CD4-positive, alpha-beta T cell treated with Interleukin-4 for 1 hour (primary cell): ENCODE measurements at places on chromosomes 12 and 14.

- DNase-seq = no peak
These were observed 32.3 kb downstream of the PROX2 start for GRCh38 chr14:74843653-74844052.

DNA sequence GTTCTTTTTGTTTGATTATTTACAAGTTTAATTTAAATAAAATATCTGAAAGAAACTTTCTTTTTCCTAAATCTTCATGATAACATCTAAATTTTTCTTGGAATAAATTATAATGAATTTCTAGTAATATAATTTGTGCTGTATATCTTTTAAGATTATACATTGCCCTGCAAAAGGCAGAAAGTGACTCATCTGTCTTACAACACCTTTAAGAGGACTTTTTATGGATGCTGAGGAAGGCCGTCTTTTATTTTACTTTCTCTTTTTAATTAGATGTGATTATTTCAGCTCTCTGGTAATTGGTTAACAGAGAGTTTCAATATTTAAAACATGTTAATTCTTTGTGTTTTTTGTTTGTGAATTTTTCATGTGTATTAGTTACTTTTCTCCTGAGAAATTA is 598.4 kb downstream of the RPL10L start:
- DNase-seq = no peak

DNA sequence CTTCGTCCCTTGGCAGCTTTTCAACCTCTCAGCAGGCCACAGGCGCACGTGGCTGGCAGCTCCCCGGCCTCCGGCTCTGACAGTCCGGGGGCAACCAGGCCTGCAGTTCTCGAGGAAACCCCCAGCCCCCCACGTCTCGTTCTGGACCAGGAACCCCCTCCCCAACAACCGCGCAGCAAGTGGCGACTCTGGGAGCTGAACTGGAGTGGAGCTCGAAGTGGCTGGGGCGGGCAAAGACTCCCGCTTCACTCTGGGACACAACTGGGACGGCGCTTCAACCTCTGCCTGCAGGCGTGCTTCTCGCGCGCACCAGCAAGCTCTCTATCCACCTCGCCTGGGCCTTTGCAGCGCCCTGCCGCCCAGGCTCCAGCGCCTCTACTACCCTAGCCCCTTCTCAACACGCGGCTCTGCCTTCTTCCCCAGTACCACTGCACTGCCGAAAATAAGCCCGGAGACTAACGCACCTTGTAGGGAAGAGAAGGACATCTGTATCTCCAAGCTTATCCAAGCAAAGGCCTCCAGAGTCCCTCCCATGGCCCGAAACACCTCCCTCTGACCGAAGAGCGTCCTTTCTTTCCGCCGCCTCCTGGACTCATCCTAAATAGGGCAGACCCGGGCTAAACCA is 2.4 kb upstream of the NKX2-1 start:
- DNase-seq = no peak

DNA sequence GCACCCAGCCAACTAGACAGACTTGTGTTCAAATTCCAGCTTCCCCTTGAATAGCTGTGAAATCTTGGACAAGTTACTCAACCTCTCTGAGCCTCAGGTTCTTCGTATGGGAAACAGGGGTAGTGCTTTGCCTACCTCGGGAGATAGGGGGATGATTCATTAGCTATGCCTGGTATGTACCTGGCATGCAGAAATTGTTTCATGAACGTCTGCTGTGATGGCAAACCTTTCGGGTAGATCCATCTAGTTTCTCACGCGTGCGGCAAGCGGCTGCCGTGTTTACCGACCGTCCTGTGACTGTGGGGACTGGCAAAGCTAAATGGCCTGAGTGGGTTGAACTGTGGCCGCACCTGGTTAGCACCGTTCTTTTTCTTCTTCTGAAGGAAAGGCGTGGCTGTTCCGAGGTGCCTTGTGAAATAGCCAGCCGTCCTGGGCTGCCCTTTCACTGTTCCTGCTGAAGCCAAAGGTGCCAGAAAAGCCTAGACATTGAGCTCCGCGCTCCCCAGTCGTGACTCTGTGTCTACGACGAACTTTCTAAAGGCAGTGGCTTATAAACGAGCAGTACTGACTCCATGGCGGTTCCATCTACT is 40.6 kb upstream of the MED13L start:
- no peak for DNase-seq

GRCh38 chr12:112932485-112933128 is 5.7 kb upstream of the OAS3 start:
- DNase-seq = no peak
